ENCODE measurements at places on chromosomes 11 and 22.

DNA sequence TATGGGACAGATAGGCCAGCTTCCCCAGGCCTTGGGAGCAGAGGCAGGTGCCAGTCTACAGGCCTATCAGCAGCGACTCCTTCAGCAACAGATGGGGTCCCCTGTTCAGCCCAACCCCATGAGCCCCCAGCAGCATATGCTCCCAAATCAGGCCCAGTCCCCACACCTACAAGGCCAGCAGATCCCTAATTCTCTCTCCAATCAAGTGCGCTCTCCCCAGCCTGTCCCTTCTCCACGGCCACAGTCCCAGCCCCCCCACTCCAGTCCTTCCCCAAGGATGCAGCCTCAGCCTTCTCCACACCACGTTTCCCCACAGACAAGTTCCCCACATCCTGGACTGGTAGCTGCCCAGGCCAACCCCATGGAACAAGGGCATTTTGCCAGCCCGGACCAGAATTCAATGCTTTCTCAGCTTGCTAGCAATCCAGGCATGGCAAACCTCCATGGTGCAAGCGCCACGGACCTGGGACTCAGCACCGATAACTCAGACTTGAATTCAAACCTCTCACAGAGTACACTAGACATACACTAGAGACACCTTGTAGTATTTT lies 26.6 kb upstream of the L3MBTL2 start:
- DNase-seq, result no peak

DNA sequence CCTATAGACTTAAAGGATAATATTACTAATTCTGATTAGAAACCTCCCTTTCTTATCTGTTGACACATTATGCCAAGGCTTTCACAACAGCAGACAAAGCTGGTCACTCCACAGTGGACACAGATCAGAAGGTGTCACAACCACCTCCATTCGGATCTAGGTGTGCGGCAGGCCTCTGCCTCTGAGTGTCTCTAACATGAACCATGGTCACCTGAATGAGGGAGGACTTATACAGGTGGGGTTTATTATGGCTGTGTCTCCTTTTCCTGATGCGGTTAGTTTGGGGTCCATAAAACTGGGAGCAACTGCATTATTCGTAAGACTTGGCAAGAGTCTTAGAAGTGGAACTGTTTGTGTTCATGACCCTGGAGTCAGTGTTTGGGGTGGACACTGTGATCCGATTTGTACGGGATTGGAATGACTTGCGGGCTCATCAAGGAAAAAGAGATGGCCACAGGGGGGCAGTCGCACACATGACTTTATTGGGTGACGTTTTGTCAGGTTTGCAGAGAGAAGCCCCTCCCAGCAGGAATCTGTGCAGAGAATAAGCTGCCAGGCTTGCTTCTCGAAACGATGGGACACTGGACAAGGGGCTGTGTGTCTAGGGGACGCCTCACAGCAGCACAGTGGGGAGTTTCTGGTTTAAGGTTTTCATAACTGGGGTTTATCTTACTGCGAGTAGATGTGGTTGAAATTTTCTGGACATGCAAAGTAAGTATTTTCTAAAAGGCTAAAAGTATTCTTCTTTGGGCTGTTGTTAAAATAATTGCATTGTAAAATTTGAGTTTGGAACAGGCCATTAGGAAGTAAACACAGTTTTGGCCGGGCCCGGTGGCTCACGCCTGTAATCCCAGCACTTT lies 90.6 kb downstream of the GAB4 start:
- DNase-seq, result peak; percentile 80

- no peak for DNase-seq
Observed at GRCh38 chr11:61125310-61125684, 23.0 kb downstream of the CD5 start.

DNA sequence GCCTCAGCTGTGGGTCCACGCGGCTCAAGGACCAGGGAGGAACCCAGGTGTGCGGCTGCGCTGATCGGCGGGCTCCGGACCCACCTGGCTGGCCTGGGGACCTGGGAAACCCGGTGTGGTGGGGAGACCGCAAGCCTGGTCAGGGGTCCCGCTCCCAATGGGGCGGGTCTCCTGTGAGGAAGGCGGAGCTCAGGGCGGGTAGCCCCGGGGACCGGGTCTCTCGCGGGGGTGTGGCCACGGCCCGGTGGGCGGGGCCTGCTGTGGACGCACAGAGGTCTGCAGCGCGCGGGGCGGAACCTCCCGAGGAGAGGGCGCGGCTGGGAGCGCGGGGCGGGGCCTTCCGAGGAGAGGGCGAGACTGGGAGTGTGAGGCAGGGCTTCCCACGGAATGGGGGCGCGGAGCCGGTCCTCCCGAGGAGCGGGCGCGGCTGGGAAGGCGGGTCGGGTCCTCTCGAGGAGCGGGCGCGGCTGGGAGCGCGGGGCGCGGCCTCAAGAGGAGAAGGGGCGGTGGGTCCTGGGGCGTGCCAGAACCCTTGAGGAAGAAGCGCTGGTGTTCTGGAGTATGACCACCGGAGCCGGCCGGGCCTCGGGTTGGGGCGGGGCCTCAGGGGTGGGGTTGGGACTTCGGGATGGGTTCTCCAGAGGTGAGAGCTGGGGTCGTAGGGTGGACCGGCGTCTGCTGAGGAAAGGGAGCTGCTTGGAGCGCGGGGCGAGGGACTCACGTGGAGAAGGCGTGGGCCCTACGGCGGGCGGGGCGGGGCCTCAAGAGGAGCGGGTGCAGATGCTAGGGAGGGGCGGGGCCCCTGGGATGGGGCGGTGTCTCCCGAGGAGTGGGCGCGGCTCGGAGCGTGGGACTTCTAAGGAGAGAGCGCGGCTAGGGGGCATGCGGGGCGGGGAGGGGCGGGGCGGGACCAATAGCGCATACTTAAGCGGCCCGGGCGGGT lies 20.8 kb downstream of the DGCR6L start:
- peak; percentile 91 for DNase-seq

DNA sequence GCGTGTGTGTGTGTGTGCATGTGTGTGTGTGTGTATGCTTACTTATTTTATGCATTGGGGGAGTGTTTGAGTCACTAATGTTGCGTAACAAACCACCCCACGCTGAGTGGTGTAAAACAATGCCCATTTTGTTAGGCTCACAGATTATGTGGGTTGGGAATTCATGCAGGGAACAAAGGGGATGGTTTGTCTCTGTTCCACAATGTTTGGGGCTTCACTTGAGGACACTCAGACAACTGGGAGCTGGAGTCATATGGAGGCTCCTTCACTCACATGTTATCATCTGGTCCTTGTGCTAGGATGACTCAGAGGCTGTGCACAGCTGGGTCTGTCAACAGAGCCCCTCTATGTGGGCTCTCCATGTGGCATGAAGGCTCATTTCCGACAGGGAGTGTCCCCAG lies 51.3 kb upstream of the LARGE1 start:
- DNase-seq, result no peak

- no peak for DNase-seq
Observed at GRCh38 chr11:115267871-115268270, 236.3 kb downstream of the CADM1 start.

- no peak for DNase-seq
Observed at GRCh38 chr22:37137903-37138665, 11.6 kb downstream of the IL2RB start.

- DNase-seq, result peak; percentile 55
Observed at GRCh38 chr11:113562981-113563461, 87.8 kb upstream of the DRD2 start.

DNA sequence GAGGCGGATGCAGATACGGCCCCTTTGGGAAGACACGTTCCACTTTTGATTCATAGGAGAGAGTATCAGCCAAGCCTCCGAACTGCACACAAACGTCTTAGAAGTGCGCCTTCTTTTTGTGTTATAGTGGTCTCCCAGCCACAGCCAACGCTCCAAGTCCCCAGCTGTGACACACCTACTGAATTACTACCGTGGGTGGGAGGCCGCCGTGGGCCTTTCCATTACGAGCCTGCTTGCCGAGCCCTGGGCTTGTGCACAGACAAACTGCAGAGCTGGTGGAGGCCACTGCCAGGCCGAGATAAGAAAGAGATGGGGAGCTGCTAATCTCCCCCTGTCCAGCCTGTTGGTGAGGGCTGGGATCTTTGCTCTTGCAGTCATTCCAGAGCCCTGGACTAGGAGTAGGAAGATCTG lies 761 bp downstream of the HMBS start:
- DNase-seq, result peak; percentile 20
